ENCODE measurements at places on chromosomes 2 and 18.
A peak's percentile ranks its signal among the peaks of the same experiment; 100 is the strongest.

- DNase-seq = no peak
Observed at GRCh38 chr18:8019600-8019999, 452.5 kb downstream of the PTPRM start.

GRCh38 chr2:223674998-223675609 is 72.9 kb upstream of the SCG2 start:
- no peak for DNase-seq

DNA sequence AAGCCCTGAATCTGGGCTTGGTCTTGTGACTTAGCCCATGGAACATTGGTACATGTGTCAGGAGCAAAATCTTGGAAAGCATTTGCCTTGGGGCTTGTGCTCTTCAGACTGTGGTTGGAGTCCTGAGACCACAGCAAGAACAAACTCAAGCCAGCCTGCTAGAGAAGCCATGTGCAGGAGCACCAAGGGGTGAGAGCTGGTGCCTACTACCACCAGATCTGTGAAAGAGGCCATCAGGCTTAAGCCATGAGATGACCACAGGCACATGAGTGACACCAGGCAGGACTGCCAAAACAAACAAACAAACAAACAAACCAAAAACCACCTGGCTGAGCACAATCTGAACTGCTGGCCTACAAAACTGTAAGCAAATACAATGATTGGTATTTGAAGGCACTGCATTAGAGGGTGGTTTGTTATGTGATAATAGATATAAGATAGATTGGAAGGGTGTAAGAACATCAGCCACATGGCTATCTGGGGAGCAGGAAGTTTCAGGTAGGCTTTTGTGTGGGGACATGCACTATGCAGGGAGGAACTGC is 9.0 kb upstream of the TWIST2 start:
- DNase-seq = no peak

- no peak for DNase-seq
Observed at GRCh38 chr2:27049422-27050280, 1.8 kb upstream of the AGBL5 start.

DNA sequence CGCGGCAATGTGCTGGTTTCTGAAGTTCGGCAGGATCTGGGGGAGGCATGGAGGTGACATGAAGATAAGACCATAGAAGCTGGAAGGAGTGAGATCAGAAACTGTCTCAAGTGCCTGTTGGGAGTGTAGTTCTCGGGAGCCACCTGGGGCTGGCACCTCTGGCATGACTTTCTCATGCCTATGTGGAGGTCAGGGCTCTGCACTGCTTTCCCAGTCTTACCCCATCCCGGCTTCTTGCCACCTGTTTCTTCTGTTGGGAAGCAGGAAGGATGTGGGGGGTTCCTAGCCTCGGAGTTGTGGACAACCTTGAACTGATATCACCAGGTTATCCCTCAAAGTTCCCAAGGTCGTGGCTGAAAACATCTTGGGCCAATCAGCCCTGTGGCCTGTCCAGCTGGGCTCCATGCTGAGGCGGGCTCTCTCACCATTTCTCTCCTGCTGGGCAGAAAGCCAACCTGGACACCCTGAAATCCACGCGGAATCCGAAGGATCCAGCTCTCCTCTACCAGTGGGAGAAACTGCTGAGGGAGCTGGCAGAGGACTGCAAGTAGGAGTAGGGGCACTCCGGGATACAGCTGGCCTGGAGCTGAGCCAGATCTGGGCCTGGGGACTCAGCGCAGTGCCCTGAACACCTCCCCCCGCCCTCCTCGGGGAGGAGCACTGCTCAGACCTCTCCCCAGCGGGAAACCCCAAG is 42.5 kb downstream of the FER1L5 start:
- no peak for DNase-seq

GRCh38 chr2:237345411-237345810 is 68.6 kb downstream of the COL6A3 start:
- DNase-seq = no peak

GRCh38 chr2:233407771-233408181 is 53.5 kb downstream of the DGKD start:
- DNase-seq = no peak

DNA sequence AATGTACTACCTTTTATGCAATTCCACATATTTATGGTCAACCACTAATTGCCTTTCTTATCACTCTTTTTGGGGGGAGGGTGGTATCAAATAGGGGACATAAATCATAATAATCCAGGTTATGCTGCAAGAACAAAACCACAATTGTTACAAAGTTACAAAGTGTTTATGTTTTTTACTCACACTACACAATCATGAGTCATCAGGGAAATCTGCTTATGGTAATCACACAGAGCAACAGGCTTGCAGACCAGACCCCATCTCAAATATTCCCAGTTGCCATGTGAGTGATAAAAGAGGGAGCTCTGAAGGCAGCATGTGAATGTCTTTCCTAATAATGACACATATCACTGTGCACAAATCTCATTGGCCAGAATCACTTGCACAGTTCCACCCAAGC is 304.7 kb upstream of the TMEFF2 start:
- peak; percentile 40 for DNase-seq

- no peak for DNase-seq
Observed at GRCh38 chr2:20868377-20868776, 45.5 kb upstream of the LDAH start.

DNA sequence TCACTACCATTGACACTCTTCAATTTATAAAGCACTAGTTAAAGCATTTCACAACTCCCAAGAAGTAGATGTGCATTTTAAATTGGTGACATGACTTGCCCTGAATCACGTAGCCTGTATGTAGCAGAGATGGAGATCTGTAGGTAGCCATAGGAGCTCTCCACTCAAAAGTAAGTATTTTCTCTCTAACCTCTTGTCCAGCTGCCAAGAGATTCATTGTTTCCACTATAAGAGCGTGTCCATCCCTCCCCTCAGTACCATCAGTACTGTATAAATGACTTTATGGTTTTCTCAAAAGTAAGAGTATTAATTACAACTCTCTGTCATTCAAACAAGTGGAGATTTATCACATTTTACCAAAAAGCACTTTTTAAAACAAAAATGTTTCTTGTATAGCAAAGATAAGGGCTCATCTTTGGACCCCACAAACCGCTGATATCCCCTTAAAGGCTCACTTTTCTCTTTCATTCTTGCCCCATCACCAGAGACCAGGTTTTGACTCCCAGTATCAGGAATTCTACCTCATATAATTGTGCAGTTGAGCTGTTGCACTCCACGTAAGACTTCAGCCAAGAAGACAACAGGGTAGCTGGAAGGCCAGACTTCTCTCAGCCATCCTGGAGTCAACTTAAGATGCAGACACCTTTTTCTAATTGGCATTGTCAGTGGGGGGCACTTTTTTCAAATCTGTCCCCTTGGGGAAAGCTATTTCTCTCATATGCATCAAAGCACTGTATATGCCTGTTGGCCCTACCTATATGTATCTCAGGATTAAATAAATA is 78.0 kb upstream of the GALNT5 start:
- no peak for DNase-seq

GRCh38 chr2:1079873-1080799 is 129.5 kb downstream of the SNTG2 start:
- no peak for DNase-seq

- DNase-seq = no peak
Observed at GRCh38 chr18:65606551-65607130, 144.2 kb upstream of the CDH7 start.

Measured in skeletal muscle cell (primary cell).